Mesenchymal stem cell (in vitro differentiated cells and primary cell): ENCODE measurements at places on chromosomes 4 and X.

GRCh38 chr4:2804973-2805501, 12.2 kb downstream of the SH3BP2 start:
- peaks cover 62% of the 10 kb centered on the region for H3K36me3 ChIP-seq
- DNase-seq: no peak
- H3K4me3 ChIP-seq: no peak overlapping the region
- H3K4me1 ChIP-seq: peaks cover 62% of the 10 kb centered on the region
- no peaks in the 10 kb centered on the region for H3K27me3 ChIP-seq

- H3K27me3 ChIP-seq: no peaks in the 10 kb centered on the region
- H3K4me1 ChIP-seq: peaks cover 1% of the 10 kb centered on the region
- H3K4me3 ChIP-seq: peak within 1 kb of the TSS; percentile 83
- no peaks in the 10 kb centered on the region for H3K36me3 ChIP-seq
- DNase-seq: peak; percentile 87
Measured at GRCh38 chrX:139932901-139933796, at the start of gene ATP11C. Gene ATP11C (minus strand): TSS chrX:139933053. CDS start chrX:139932042, 1,011 bp downstream.

- H3K27me3 ChIP-seq: no peaks in the 10 kb centered on the region
- DNase-seq: no peak
- no peaks in the 10 kb centered on the region for H3K4me1 ChIP-seq
- H3K36me3 ChIP-seq: no peaks in the 10 kb centered on the region
- H3K27ac ChIP-seq: no peak overlapping the region
Measured at GRCh38 chr4:81758574-81759264, 287.0 kb upstream of the RASGEF1B start.

GRCh38 chr4:141036786-141037185, 96.5 kb downstream of the RNF150 start:
- H3K27me3 ChIP-seq: no peaks in the 10 kb centered on the region
- peak; percentile 58 for DNase-seq
- no peak overlapping the region for H3K27ac ChIP-seq
- H3K4me3 ChIP-seq: no peak overlapping the region
- H3K4me1 ChIP-seq: no peaks in the 10 kb centered on the region
- H3K36me3 ChIP-seq: no peaks in the 10 kb centered on the region

DNA sequence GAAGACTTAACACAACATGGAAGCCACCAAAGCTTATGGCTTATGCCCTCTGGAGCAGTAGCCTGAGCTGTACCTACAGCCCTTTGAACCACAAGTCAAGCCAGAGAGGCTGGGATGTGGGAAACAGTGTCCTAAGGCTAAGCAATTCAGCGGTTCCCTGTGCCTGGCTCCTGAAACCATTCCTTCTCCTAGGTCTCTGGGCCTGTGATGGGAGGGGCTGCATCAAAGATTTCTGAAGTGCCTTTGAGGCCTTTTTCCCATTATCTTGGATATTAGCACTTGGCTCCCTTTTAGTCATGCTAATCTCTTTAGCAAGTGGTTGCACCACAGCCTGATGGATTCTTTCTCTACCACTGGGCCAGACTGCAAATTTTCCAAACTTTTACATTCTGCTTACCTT, 140.5 kb upstream of the NUDT10 start:
- no peak for DNase-seq
- H3K27ac ChIP-seq: no peak overlapping the region
- H3K36me3 ChIP-seq: no peaks in the 10 kb centered on the region

- peak overlapping the region; percentile 90 for H3K27ac ChIP-seq
- peak; percentile 42 for DNase-seq
- H3K27me3 ChIP-seq: no peaks in the 10 kb centered on the region
- H3K36me3 ChIP-seq: no peaks in the 10 kb centered on the region
- H3K4me3 ChIP-seq: peak overlapping the region; percentile 93
Measured at GRCh38 chrX:135973025-135973547, 702 bp downstream of the MMGT1 start.

DNA sequence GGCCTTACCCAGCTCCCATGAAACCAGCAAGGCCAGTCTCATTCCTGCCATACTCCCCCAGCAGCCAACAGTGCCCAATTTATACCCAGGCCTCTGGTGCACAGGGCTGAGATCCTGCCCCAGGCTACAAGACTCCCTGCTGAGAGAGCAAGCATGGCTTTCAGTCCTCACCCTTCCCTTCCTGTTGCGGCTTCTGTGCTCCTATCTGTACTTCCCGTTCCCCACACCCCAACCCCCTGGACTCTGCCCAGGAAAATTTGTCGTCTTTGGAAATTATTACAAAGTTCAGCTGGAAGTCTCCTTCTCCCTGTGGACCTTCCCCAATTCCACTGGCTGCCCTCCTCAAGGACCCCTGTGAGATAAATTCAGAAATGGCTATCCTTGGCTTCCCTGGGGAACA, 84.1 kb upstream of the GK2 start:
- no peaks in the 10 kb centered on the region for H3K4me1 ChIP-seq
- H3K27ac ChIP-seq: no peak overlapping the region
- H3K27me3 ChIP-seq: no peaks in the 10 kb centered on the region
- DNase-seq: no peak
- no peak overlapping the region for H3K4me3 ChIP-seq

DNA sequence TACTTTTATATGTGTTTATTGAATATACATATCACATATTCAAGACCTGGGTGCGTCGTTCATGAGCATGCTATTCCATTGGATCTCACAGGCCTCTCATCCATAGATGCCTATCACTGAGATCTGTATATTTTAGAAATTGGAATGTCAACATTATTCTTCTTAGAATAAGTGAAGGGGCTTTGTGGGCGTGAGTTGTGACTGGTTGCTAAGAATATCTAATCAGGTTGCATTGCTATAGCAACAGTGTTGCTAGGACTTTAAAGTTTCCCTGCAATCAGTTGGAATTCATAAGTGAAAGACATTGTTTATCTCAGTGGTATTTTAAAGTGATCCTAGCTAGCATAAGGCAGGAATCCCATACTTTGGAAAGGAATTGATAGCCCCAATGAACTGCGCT, 36.7 kb upstream of the ANK2 start:
- DNase-seq: peak; percentile 61
- H3K4me1 ChIP-seq: no peaks in the 10 kb centered on the region
- no peaks in the 10 kb centered on the region for H3K27me3 ChIP-seq

DNA sequence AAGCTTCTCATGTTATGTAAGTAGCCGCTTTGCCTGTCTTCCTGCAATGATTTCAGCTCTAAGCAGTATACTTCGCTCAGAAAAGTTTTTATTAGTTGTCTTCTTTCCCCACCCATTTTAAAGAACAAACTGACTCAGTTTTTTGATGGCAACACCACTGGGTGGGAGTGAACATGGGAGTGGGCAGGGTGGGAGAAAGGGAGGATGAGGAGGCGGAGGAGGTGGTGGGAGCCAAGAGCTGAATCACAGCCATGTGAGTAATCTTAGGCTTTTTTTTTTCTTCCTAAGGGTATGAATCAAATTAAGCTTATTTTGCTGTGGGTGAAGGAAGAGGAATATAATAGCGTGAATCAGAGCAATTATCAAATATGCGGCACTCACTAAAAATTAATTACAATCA, 574.3 kb upstream of the DIPK2B start:
- DNase-seq: no peak
- H3K27ac ChIP-seq: peak overlapping the region; percentile 40
- peaks cover 3% of the 10 kb centered on the region for H3K4me1 ChIP-seq
- H3K36me3 ChIP-seq: no peaks in the 10 kb centered on the region
- H3K4me3 ChIP-seq: peak overlapping the region; percentile 59

DNA sequence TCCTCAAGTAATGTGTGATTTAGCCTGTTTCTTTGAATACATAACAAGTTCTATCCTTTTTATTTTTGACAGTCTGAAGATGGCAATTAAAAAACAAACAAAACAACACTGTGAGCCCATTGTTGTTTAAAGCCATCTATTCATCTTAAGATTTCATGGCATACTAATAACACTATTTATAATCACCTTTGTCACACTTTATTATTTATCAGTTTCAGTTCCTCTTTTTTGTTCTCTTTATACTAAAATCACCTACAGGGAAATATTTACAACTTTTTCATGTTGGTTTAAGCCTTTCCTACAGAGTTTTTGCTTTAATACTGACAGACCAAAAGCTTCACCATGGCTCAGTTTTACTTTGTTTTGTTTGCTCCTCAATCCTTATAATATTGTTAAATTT, 247.4 kb upstream of the CTSO start:
- H3K4me3 ChIP-seq: no peak overlapping the region
- H3K4me1 ChIP-seq: no peaks in the 10 kb centered on the region
- H3K36me3 ChIP-seq: no peaks in the 10 kb centered on the region
- H3K27ac ChIP-seq: no peak overlapping the region
- H3K27me3 ChIP-seq: no peaks in the 10 kb centered on the region

GRCh38 chrX:16063141-16063540, 60.2 kb upstream of the GRPR start:
- H3K27me3 ChIP-seq: no peaks in the 10 kb centered on the region
- no peaks in the 10 kb centered on the region for H3K36me3 ChIP-seq
- no peak overlapping the region for H3K4me3 ChIP-seq
- no peak for DNase-seq
- H3K4me1 ChIP-seq: no peaks in the 10 kb centered on the region

GRCh38 chr4:5142726-5143125, 91.4 kb downstream of the STK32B start:
- no peak overlapping the region for H3K27ac ChIP-seq
- peaks cover 9% of the 10 kb centered on the region for H3K4me1 ChIP-seq
- no peaks in the 10 kb centered on the region for H3K36me3 ChIP-seq
- no peak overlapping the region for H3K4me3 ChIP-seq
- peak; percentile 47 for DNase-seq

- H3K4me1 ChIP-seq: no peaks in the 10 kb centered on the region
- H3K36me3 ChIP-seq: peaks cover 3% of the 10 kb centered on the region
- H3K4me3 ChIP-seq: no peak overlapping the region
- DNase-seq: peak; percentile 71
- no peaks in the 10 kb centered on the region for H3K27me3 ChIP-seq
Measured at GRCh38 chr4:83282049-83282535, 2.5 kb downstream of the COQ2 start.

DNA sequence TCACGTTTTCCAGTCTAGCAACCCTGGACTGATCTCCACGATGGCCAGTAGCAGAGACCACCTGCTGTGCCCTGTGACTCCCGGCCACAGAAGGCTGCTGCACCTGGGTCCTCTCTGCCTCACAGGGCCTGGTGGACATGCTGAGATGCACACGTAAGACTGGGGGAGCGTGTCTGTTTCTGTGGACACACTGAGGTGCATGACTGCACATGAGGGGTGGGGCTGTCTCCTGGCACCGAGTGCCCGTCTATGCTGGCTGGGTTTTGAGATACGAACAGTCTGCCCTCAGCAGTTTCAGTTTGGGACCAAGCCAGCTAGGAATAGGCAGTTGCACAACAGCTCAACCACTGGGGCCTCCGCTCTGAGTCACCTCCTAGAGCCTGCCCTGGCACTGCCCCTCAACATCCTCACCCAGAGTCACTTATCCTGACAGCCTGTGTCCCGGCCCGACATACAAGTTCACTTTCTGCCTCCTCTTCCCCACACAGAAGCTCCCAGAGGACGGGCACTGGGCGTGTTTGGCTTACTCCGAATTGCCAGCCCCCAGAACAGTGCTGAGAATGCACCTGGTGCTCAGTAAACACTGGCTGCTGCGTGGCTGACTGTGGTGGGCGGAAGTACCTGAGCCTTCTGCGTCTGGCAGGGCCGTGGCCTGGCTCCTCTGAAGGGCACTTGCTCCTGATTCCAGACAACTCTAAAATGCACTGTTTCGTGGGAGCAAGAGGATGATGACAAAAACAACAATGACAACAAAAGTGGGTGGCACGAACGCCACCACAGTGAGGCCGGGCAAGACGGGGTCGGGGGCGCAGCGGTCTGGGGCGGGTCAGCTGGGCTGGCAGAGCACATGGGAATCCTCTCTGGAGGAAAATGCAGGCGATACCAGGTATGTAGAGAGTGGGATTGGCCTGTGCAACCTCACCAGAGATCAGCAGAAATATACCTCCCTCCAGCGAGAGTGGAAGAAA, 30.9 kb downstream of the RNF212 start:
- peak overlapping the region; percentile 43 for H3K4me3 ChIP-seq
- no peaks in the 10 kb centered on the region for H3K36me3 ChIP-seq
- peaks cover 23% of the 10 kb centered on the region for H3K4me1 ChIP-seq

GRCh38 chr4:30434656-30435055, 285.5 kb upstream of the PCDH7 start:
- H3K27ac ChIP-seq: no peak overlapping the region
- no peak overlapping the region for H3K4me3 ChIP-seq

DNA sequence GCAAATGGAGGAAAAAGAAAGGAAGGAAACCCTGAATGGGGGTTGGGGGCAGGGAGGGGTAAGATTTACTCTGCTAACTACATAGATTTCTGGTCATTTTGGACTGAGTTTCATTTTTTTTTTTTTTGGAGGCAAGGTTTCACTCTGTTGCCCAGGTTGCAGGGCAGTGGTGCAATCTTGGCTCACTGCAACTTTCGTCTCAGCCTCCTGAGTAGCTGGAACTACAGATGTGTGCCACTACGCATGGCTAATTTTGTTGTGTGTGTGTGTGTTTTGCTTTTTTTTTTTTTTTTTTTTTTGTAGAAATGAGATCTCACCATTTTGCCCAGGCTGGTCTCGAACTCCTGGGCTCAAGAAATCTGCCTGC, 223.5 kb downstream of the APBB2 start:
- peak overlapping the region; percentile 93 for H3K27ac ChIP-seq
- H3K4me3 ChIP-seq: no peak overlapping the region
- no peaks in the 10 kb centered on the region for H3K27me3 ChIP-seq
- DNase-seq: no peak

- H3K27me3 ChIP-seq: no peaks in the 10 kb centered on the region
- no peaks in the 10 kb centered on the region for H3K4me1 ChIP-seq
Measured at GRCh38 chr4:125440814-125441213, 126.1 kb downstream of the FAT4 start.

DNA sequence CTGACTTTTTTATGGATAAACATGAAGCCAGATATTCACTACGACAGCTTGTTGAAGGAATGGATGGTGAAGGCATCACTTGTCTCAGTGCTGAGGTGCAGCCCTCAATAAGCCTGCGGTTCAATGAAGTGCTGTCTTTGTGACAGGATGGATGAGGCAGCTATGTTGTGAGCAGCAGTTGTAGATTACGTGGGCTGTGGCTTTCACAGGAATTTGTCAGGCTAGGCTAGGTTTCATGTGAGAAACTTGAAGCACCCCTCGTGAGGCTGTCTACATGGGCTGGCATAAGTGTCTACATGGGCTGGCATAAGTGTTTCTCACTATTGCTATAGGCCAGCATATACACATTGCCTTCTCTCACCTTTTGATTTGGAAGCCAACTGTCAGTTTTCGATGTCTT, 1050.0 kb downstream of the ADGRL3 start:
- H3K4me1 ChIP-seq: no peaks in the 10 kb centered on the region
- no peak overlapping the region for H3K27ac ChIP-seq
- DNase-seq: no peak
- no peaks in the 10 kb centered on the region for H3K36me3 ChIP-seq
- H3K4me3 ChIP-seq: no peak overlapping the region
- H3K27me3 ChIP-seq: no peaks in the 10 kb centered on the region

GRCh38 chrX:103382877-103383276, 6.5 kb downstream of the BEX3 start:
- H3K4me3 ChIP-seq: no peak overlapping the region
- no peak overlapping the region for H3K27ac ChIP-seq
- peaks cover 2% of the 10 kb centered on the region for H3K27me3 ChIP-seq
- DNase-seq: no peak
- no peaks in the 10 kb centered on the region for H3K4me1 ChIP-seq
- H3K36me3 ChIP-seq: peaks cover 4% of the 10 kb centered on the region

GRCh38 chr4:47213971-47214370, 182.6 kb downstream of the GABRB1 start:
- H3K4me1 ChIP-seq: peaks cover 2% of the 10 kb centered on the region
- no peaks in the 10 kb centered on the region for H3K27me3 ChIP-seq
- peak; percentile 98 for DNase-seq
- no peak overlapping the region for H3K4me3 ChIP-seq

- H3K4me1 ChIP-seq: no peaks in the 10 kb centered on the region
- H3K27ac ChIP-seq: no peak overlapping the region
- peaks cover 11% of the 10 kb centered on the region for H3K27me3 ChIP-seq
- H3K36me3 ChIP-seq: no peaks in the 10 kb centered on the region
- no peak for DNase-seq
Measured at GRCh38 chrX:40960041-40960440, 125.2 kb upstream of the USP9X start.
